A549 treated with CORT108297 at 1 μM for 4 hours (cell line): ENCODE measurements at places on chromosomes 6 and 20. TPM values are rescaled to one million over a fixed set of nuclear protein-coding genes. Genes with fewer than 3 reads are reported as not detected.

The CDH4 gene
- total RNA-seq, result 6.1 to 9.5 TPM (median 7.1 TPM) in 5 replicates

The SCGN gene
- total RNA-seq, result 0.14 to 0.34 TPM (median 0.21 TPM) in 5 replicates

The CLPSL1 gene
- not detected in 5 replicates for total RNA-seq

The TUBE1 gene
- 5.7 to 7.1 TPM (median 6.4 TPM) in 5 replicates for total RNA-seq

The CNR1 gene
- total RNA-seq, result 0.39 to 1.1 TPM (median 0.57 TPM) in 5 replicates
